ENCODE measurements at places on chromosomes 13 and 19.

DNA sequence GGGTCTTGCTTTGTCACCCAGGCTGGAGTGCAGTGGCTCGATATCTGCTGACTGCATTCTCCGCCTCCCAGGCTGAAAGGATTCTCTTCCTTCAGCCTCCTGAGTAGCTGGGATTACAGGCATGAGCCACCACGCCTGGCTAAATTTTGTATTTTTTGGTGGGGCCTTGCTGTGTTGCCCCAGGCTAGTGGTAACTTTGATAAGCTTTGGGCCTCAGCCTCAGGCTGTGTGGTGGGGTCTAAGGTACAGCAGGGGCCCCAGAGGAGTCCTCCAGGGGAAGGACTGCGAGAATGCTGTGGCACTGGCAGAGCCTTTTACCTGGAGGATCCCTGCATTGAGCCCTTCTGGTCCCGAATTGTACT lies 7.2 kb downstream of the DOT1L start:
- DNase-seq, result no peak

GRCh38 chr19:5811117-5811516 lies 6.2 kb downstream of the NRTN start:
- no peak for DNase-seq

GRCh38 chr19:17526922-17527321 lies 15.5 kb downstream of the PGLS start:
- no peak for DNase-seq

- DNase-seq, result no peak
Measured at GRCh38 chr13:79686441-79686840, 205.5 kb downstream of the NDFIP2 start.

DNA sequence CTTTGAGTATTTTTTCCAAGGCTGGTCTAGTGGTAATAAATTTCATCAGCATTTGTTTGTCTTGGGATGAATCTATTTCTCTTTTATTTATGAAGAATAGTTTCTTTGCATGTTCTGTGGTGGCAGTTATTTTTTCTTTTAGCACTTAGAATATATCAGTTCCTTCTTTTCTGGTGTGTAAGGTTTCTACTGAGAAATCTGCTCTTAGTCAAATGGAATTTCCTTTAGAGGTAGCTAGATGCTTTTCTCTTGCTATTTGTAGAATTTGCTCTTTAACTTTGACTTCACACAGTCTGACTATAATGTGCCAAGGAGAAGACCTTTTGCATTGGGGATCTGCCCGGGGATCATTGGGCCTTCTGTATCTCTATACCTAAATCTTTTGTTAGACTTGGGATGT lies 4.1 kb upstream of the SIGLEC6 start:
- DNase-seq, result no peak

DNA sequence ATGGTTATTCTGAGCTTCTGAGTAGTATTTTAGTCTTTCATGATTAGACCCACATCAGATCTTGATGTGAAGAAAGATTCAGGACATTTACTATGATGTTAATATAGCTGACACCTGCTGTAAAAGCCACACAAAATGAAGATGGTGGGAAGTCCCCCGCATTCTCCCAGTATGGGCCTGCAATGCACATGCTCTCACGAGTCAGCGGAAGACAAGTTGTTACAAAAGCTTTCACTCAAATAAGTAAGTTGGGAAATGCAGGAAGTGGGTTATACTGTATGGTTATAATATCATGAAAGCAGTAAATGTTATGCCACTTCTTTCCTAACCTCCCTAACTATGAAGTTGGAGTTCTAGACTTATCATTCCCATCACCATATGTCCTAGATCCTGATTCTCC lies 171.9 kb downstream of the KLF5 start:
- no peak for DNase-seq

DNA sequence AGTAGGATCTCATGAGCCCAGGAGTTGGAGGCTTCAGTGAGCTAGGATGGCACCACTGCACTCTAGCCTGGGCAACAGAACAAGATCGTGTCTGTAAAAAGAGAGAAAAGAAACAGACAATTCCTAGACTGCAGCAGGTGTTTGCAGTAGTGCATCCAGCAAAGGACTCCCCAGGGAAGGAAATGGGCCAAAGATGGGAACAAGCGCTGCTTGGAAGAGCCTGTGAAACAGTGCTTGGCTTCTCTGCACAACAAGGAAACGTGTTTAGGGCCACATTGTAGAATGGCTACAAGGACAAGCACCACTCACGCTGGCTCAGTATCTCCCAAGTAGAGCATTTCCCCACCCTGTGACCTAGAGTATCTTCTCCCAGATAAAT lies 35.5 kb upstream of the LDLR start:
- no peak for DNase-seq

DNA sequence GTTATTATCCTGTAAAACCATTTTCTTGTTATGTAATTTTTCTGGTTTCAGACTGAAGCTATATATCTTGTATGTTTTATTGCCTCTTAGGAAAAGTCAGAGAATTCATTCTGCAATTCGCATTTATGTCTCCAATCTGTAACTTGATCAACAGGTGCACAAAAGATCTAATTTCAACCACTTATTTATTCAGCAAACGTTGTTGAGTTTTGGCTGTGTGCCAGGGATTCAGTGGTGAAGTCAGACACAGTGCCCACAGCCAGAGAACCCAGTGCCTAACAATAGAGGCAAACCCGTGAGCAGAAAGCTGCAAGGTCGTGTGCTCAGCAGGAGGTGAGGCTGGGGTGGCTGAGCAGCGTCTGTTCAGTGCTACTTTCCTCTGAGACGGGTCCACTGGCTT lies 119.5 kb upstream of the MCF2L start:
- DNase-seq, result no peak

GRCh38 chr13:101265934-101266333 lies 150.4 kb downstream of the NALCN start:
- DNase-seq, result no peak

GRCh38 chr19:21751384-21751783 lies 16.0 kb downstream of the ZNF100 start:
- DNase-seq, result no peak

DNA sequence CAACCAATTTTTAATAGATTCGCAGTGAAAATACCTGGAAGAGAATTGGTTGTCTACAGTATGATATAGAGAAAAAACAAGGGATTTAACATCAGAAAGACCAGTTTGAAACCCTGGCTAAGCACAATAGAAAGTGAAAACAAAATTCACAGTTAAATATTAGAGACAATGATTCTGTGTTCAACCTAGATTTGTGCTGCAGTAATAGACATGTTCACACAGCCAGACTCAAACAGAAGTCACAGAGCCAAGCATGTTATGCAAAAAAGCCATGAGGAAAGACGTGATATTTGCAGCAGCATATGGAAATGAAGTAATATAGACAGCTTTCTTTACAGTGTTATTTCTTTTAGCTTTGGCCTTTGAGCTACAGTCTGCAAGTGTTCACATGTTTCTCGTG lies 48.1 kb downstream of the SCEL start:
- no peak for DNase-seq

GRCh38 chr13:34867590-34867989 lies 74.5 kb upstream of the NBEA start:
- DNase-seq, result no peak

- no peak for DNase-seq
Measured at GRCh38 chr13:95301968-95302393, 730 bp upstream of the ABCC4 start.

DNA sequence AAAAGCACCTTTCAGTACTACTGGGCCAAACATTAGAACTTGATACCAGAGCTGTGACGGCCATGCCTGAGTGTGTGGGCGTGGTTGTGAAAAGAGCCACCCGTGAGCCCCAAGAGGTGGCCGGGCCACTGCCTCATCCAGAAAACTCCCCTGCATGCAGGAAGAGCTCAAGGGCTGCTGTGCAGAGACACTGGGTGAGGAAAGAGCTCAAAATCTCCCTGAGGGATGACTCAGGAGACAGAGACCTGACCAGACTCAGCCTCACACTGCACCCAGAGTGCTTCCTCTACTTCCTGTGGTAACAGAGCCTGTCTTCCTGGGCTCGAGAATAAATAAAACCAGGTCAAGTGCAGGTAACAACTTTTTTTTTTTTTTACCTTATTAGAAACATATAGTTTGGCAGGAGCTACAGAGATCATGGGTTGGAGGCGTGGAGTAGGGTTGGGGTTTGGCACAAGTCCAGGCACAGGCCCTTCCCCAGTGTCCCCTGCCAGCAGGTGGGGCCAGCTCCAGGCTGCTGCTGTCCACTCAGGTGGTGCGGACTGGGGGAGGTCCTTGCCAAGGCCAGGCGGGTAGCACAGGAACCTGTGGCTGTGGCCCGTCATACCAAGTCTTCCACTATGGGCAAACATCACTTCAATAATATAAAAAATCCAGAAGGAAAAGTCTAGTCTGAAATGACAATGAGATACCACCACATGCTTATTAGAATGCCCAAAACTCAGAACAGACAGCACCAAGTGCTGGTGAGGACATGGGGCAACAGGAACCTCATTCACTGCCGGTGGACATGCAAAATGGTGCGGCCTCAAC lies 25.5 kb downstream of the ELL start:
- no peak for DNase-seq

DNA sequence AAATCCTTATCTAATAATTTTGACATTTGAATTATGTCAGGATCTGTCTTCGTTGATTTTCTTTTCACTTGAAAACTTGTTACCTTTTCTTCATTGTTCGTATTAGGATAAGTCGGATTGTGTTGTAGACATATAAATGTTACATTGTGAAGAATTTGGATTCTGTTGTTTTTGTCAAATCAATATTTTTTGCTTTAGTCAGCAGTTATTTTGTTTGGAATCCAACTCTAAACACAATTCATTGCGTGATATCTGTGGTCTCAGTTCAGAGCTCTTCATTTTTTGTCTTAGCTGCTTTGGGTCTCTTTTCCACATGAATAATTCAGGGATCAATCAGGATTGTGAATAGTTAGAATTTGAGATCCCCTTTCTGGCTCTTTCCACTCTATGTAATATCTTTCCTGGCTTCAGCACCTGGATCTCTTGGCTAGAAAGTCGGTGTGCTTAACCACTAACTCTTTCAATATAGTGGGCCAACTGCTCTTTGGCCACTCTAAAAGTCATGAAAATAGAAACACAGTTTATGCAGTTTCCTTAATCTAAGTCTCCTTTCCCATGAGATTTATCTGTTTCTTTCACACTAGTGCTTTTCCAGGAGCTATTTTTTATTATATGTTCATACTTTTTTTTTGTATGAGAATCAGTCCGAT lies 2494.2 kb upstream of the PCDH20 start:
- no peak for DNase-seq

GRCh38 chr13:39528661-39528980 lies 74.4 kb downstream of the LHFPL6 start:
- no peak for DNase-seq

GRCh38 chr13:47039106-47039505 lies 142.3 kb upstream of the HTR2A start:
- no peak for DNase-seq

DNA sequence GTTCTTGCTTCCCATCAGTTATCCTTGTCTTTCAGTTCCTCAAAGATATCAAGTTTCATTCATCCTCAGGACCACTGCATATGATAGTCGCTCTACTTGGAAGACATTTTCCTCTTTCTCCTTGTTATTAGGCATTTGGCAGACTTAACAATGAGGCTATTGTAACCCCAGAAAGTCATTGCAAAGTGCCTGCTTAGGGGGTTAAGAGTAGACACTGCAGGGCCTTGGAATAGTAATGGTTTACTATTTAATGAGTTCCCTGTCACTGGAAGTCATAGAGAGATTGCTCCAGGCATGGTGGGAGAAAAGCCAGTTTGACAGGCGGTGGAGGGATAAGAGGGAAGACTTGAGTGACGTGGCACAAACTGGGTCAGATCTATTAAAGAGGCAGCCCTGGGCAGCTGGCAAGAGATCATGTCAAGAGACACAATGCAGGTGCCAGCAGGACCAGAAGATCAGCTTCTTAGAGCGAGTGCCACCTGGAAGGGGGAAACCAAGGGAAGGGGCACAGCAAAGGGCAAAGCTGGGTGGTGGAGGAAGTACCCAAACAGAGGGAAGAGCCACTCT lies 16.8 kb upstream of the CPB2 start:
- no peak for DNase-seq

DNA sequence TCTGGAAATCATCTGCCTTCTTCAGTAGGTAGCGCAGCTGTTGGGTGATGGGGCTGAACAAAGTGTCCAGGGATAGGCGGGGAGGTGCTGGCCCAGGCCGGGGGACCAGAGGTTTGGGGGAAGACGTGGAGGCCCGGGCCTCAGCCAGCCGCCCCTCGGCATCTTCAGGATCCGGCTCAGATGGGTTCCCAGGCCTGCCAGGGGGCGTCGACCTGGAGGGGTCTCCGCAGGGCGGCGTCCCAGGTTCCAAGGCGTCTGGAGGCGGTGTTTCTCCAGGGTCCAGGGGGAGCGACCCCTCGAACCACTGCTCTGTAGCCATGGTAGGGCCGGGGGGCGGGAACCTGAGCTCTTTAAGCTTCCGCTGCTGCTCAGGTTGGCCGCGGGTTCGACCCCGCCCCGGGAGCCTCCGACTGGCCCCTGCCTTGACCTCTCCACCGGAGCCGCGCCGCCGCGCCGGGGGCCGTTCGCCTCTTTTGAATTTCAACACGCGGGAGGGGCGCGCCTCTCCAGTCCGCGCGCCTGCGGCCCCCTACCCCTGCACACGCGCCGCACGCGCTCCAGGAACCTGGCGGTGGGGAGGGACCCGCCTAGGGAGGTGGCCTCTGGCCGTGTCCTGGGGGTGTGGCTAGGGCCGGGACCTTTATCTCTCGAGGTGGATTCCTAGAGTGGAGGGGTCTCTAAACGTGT lies at the start of gene C19orf67:
Gene C19orf67 (minus strand): TSS at position 475 of the 687 bp plus-strand sequence. CDS start 156 bp downstream, at position 319.
- DNase-seq, result no peak

DNA sequence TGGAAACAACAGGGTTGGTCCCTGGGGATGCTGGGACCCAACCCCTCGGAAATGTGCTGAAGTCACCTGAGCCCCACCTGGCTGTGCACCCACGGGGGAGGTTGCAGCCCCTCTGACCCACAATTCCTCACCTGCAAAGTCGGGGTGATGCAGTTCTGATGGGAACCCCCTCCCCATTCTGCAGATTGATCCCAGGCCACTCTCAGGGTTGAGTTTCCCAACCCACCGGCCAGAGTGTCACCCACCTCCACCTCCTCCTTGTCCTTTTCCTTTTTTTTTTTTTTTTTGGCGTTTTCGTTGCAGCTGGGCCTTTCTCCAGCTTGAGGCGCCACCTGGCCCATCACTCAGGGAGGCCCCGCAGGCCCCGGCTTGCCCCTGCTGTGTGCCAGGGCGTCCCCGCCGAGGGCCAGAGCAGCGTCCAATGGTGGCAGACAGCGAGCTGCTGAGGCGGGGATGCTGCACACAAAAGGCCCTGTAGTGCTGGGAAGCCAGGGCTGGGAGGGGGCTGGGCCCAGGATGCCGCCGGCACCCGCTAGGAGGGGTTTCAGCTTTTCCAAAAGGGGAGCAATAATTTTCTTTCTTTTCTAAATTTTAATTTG lies 4.6 kb downstream of the PIK3R2 start:
- no peak for DNase-seq
